ENCODE measurements at places on chromosomes 16 and 17. TPM values are rescaled to one million over a fixed set of nuclear protein-coding genes. Genes with fewer than 3 reads are reported as not detected.

The AGRP gene
- not detected for total RNA-seq

The DNASE1L2 gene
- total RNA-seq = 0.95 TPM

The RCVRN gene
- not detected for total RNA-seq

The MAP2K4 gene
- 31.2 TPM for total RNA-seq

The PYDC1 gene
- total RNA-seq = not detected

The GLP2R gene
- total RNA-seq = 7.5 TPM

The KCNJ12 gene
- 1.7 TPM for total RNA-seq

The CDRT15L2 gene
- not detected for total RNA-seq

The ARHGAP44 gene
- 2.4 TPM for total RNA-seq

The HSPB9 gene
- not detected for total RNA-seq

The ANKRD13B gene
- 31.8 TPM for total RNA-seq

The PPY gene
- total RNA-seq = not detected

The CHST4 gene
- 0.08 TPM for total RNA-seq

The SEC14L5 gene
- 0.02 TPM for total RNA-seq

The TMEM88 gene
- 0.33 TPM for total RNA-seq
